ENCODE measurements at places on chromosomes 5 and 9.

DNA sequence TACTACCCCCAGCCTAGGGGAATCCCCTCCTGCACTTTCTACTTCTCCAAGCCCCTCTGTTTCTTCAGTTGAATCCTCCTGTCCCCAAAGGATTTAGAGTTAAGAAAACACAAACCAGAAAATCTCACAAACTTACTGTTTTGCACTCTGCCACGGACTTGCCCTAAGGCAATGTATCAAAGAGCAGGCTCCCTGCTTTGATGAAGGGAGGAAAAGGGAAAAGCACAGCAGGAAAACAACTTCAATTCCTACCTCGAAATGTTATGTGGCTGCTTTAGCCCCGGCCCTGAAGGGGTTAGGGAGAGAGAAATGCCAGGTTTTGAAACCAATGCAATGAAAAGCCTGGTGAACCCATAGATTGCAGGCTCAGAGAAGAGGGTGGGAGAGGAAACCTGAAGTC is 254.7 kb downstream of the MAN2A1 start:
- DNase-seq: no peak

DNA sequence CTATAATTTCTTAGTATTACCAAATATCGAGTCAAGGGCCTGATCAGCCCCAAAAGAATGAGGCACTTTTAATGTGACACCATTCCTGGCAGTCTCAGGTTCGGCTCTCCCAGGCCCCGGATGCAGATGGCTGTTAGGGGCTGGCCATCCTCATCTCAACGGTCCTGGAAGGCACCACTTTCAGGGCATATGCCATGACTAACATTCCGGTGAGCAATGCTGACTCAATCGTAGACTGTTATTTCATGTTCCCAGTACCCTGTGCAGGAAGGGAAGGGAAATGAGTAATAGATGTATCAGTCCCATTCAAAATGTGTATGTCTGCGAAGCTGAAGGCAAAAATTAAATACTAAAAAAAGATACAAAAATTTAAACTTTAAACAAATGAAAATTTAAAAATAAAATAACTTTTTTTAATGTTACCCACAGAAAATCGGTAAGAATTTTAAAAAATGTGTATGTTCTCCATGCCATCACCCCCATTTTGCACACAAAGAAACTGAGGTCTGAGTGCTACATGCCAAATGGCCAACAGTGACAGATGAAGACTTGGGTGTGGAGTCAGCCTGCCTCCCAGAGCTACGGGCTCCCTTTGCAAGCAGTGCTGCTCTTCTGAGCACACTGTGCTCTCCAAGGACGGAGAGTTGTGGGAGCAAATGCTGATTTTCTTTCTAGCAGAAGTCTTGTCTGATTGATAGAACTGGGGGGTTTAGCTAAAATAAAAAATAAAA is 79.0 kb downstream of the GLDC start:
- DNase-seq: no peak

- DNase-seq: no peak
These were observed 370.3 kb downstream of the NNT start for GRCh38 chr5:43973318-43973717.

- DNase-seq: no peak
These were observed 3.3 kb upstream of the DMRT2 start for GRCh38 chr9:1046639-1047572.

- no peak for DNase-seq
These were observed 111.7 kb downstream of the JAKMIP2 start for GRCh38 chr5:147670815-147671214.

DNA sequence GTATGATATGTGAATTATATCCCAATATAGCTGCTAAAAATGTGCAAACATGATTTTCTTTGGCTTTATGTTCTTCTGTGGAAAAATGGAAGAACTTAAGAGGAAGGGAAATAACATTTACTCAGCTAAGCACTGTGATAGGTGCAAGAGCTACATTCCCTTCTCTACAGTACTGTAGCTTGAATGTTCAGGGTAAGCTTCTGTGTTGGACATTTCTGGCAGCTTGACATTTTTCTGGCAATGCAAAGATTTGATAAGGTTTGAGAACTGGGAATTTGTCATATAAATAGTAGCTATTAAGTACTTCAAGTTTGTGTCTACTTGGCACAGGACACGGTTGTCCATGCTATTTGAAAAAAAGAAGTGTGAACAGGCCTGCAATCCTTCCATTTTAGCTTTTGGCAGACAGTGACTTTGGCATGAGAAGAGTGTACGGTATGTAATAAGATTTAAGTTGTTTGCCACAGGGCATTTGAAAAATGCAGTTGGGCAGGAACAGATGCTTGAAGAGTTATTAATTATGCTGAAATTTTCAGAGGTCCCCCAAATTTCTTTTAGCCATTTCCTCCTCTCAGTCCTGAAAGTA is 77.6 kb downstream of the KIF4B start:
- no peak for DNase-seq

DNA sequence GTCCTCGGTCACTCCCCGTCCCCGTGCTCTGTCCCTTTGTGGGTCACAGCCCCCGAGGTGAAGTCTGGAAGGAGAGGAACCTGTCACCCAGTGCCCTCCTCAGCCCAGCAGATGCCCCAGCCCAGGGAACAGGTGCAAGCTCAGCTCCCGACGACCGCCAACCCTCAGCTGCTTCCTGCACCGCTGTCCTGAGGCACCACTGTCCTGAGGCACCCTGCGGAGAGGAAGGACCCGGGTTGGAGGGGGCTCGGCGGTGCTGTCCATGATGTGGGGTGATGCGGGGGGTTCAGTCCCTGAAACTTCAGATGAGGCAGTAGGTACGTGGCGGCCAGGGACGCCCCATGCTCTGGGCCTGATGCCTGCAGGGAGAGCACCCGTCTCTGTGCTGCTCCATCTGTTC is 81.4 kb downstream of the COL5A1 start:
- no peak for DNase-seq

DNA sequence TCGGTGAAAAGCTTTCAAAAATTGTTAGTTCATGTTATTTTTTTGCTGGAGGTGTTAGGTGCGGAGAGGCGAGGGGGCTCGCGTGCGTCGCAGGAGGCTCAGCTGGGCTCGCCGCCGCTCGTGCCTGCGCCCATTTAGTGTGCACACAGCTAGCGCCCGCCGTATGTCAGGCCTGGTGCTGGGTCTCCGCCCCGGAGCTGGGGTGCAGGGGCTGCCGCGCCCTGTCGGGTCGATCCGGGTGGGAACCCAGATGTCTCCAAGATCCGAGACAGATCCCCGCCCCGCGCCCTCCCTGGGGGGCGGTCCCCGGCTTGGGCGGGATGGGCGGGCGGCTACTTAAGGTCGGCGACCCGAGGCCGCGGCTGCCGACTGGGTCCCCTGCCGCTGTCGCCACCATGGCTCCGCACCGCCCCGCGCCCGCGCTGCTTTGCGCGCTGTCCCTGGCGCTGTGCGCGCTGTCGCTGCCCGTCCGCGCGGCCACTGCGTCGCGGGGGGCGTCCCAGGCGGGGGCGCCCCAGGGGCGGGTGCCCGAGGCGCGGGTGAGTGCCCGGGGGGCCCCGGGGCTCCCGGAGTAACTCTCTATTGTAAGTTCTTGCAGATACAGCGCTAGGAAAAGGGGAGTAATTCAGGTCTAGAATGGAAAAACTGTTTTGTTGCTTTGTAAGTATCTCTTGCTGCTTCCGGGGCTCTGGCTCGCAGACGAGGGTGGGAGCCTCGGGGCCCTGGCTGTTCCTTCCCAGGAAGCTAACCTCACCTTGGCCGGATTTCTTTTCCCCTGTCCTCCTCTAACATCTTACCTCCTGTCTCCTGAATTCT is 31.7 kb downstream of the GSN start:
- DNase-seq: no peak

- DNase-seq: no peak
These were observed 19.8 kb upstream of the TLE4 start for GRCh38 chr9:79551994-79552393.

DNA sequence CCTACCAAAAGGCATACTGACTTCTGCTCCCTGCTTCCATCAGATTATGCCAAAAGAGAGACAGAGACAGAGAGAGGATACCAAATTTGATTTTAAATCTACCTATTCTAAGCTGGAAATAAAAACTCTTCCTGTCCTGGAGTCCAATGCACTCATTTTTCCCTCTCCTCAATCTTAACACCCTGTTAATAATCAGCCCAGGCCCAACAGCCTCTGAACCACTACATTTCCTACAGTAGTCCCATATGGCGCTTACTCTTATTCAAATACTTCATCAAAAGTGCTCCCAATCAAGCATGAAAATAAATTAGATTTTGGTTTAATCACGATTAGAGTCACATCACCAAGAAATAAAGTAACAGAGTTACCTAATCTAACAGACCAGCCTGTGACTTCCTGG is 152.3 kb downstream of the TSSK1B start:
- no peak for DNase-seq

GRCh38 chr9:91655658-91656057 is 232.0 kb upstream of the NFIL3 start:
- DNase-seq: no peak

DNA sequence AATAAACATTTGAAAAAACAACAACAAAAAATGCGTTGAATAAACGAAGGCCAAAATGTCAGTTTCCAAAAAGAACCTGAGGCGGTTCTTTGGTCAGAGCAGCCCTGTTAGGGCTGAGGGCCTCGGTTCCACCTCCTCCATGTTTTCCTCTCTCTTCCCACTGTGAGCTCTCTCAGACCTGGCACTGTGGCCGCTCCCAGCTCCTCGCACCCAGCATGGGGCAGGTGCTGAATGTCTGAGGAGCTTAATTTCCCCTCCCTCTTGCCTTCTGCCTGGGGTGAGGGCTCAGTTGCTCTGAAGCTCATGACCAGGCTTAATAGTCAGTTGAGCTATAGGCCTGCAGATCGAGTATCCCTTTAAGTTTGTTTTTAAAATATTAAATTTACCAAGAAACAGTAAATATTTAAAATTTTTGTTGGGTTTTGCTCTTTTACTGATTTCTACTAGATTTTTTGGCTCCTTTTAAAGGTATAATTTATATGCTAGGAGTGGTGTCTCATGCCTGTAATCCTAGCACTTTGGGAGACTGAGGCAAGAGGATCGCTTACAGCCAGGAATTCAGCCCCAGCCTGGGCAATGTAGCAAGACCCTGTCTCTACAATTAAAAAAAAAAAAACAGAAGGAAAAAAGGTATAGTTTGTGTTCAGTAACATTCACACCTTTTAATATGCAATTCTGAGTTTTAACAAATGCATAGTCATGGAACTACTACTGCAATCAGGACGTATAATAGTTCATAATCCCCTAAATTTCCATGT is 28.1 kb downstream of the DAPK1 start:
- no peak for DNase-seq

- no peak for DNase-seq
These were observed 40.8 kb upstream of the KCNV2 start for GRCh38 chr9:2676466-2676865.
